ENCODE measurements at places on chromosomes 16 and 17. TPM values are rescaled to one million over a fixed set of nuclear protein-coding genes. Genes with fewer than 3 reads are reported as not detected.

The SPATA22 gene
- not detected for total RNA-seq

The CLEC3A gene
- total RNA-seq = not detected

- DNase-seq = no peak
These were observed 378.0 kb upstream of the C16orf82 start for GRCh38 chr16:26688699-26689098.

GRCh38 chr17:9148905-9149525 is 127.7 kb downstream of the NTN1 start:
- DNase-seq = no peak

DNA sequence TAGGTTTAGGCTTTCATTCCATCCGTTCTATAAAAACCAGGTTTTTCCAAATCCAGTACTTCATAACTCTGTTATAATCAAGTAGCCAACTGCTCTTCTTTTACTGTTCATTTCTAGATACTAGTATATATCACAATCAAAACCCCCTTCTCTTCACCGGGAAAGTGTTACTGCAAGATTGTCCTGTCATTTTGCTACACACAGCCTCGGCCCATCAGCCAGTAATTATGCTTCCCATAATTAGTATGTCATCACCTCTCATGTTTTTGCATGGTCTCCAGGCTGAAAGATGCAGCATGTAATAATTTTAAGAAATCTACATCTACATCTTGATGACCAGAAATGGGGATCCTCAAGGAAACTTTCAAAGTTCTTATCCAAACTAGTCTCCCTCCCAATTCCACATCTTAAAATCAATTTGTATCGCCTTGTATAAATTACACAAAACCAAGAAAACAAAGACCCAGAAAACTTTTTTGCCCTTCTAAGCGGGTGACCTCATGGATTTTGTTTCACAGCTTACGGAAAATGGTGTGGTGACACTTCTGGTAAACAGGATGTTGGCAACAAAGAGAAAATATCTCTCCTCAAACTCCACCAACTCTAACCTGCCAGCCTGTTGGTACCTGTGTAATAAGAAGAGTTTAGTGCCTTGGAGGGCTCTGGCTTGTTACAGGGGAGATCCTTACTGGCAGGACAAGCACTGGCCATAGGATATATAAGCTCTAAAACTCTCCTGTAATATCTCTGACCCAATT is 9.3 kb downstream of the TACO1 start:
- no peak for DNase-seq

DNA sequence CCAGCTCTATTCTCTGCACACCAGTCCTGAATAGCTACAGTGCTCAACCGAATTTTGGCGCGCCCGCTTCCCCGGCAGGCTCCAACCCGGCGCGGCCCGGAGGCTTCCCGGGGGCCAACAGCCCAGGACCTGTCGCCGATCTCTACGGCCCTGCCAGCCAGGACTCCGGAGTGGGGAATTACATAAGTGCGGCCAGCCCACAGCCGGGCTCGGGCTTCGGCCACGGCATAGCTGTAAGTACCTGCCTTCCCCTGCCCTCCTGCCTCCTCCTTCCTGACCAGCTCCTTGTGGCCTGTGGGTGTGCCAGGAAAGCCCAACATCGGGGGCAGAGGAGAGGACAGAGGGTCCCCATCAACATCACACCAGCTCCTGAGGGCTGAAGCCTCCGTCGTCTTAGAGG is 70.2 kb downstream of the CCDC182 start:
- no peak for DNase-seq

Data from GM12878 (cell line).